ENCODE measurements at places on chromosomes 16 and 17.
A peak's percentile ranks its signal among the peaks of the same experiment; 100 is the strongest.

DNA sequence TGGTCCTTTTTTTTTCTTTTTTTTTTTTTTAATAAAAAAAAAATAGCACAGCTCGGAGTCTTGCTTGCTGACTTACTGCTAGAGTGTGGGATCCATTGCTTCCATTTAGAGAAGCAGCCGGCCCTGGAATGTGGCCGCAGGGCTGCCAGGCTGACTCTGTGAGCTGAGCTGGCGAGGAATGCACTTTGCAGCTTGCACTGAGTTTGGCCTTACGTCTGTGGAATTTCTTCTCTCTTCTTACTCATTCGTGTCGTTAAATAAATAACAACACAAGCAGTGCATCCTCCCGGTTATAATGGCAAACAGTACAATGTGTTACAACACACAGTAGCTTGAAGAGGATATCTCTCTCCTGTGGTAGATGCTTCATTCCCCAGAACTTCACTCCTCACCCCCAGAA, 69.2 kb downstream of the PRKCB start:
- peak; percentile 85 for DNase-seq

DNA sequence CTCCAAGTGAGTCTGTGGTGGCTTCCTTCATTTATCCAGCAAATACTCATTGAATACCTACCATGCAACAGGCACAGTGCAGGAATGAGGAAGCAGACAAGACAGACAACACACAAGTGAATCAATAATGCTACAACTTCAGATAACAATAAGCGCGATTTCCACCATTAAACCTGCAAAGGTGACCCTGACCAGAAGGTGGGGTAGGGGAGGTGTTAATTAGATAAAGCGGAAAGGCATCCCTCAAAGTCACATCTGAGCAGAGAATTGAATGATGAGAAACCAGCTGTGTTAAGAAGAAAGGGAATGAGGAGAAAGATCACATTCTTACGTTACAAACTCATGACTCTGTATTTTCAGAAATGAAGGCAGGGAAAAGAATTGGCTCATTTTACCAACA, 26.3 kb downstream of the ZZEF1 start:
- DNase-seq: no peak

- no peak for DNase-seq
These were observed 117.2 kb downstream of the CYLD start for GRCh38 chr16:50858877-50859627.

DNA sequence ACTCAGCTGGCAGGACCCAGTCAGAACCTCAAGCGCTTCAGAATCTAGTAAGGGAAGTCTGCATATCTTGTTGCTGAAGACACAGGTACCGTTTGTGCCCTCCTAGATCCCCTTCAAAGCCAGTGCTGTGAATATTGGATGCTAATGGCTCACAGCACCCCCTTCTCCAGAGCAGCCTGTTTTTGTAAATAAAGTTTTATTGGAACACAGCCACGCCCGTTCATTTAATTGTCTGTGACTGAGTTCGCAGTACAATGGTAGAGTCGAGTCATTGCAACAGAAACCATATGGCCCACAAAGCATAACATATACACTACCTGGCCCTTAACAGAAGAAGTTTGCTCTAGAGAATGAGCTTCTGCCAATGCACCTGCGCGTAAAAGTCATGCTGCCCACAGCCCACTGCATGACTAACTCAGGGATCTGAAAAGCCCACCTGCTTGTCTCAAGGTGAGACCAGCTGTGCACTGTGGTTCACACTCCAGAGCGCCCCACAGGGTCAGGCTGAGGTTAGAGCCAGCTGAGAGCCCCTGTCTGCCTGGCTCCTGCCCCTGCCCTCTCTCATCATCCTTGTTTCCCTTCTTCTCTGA, 48.8 kb downstream of the AIPL1 start:
- DNase-seq: no peak

DNA sequence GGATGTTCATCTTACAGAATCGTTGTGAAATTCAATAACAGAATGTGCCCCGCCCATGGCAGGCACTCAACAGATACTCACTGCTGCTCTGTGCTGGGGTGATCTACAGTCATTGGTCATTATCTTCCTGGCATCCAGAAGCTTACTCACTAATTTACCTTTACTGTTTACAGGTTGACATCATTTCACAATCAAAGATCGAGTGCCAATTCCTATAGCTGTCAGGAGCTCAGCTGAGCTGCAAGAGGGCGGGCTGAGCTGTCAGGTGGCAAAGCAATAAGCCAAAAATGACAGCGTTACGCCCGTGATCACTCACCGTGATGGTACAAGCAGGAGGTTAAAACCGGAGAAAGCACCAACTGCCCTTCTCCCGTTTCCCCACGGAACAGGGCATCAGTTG, 51.2 kb downstream of the LITAF start:
- DNase-seq: peak; percentile 74
